ENCODE measurements at places on chromosomes 4 and X.

- no peak for DNase-seq
Observed at GRCh38 chr4:173189117-173189693, 20.6 kb downstream of the GALNT7 start.

- DNase-seq: no peak
Observed at GRCh38 chr4:59058543-59058942, 1948.4 kb upstream of the IGFBP7 start.

DNA sequence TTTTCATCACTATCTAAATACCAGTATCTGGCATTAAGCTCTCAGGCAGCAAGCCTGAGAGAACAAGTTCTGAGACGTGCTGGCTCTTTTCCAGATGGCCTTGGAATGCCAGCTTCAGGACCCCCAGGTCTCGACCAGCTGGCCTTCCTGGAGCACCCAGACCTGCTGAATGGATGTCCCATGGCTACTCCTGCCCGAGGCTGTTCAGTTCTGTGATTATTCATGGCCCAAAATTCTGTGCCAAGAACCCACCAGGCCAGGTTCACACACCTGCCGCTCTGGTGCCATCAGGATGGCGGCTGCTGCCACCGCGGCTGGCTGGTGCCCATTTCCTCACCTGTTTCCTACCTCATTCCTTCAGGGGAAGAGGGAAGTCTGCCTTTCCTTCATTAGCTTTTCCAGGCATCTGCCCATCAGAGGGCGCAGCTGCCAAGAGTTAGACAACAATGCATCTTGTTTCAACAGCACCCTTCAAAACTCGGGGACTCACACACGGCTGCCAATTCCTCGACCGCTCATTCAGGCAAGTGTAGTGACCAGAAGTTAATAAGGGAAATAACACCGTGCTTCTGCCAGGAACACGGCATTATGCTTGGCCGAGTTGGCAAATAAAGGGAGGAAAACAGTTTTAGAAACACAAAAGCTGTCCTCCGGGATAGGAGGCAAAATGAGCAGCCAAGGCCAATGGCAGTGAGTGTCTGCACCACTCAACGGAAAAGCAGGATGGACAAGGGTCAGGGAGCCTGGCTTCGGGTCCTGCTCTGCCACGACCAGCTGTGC, 173.8 kb downstream of the NSUN7 start:
- no peak for DNase-seq

- no peak for DNase-seq
Observed at GRCh38 chrX:110258552-110258951, 59.3 kb downstream of the AMMECR1 start.

GRCh38 chr4:13875181-13875580, 247.7 kb upstream of the BOD1L1 start:
- no peak for DNase-seq

GRCh38 chr4:113588895-113589668, 172.5 kb downstream of the CAMK2D start:
- peak; percentile 10 for DNase-seq

DNA sequence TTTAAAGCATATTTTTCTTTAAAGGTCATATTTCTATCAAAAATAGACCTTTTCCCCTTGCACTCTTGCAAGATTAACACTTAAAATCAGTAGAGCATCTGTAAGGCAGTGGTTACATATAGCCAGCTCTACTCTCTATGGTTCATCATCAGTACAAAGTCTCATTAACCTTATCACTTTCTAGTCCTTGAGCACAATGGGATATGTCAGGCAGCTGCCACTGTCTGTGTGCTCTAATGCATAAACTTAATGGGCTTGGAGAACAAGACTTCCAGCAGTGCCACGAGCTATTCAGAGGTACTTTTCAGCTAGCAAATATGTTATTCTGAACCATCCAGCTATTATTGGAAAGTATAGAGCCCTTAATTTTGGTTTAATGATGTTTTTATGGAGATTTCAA, 393.7 kb downstream of the GASK1B start:
- DNase-seq: no peak

DNA sequence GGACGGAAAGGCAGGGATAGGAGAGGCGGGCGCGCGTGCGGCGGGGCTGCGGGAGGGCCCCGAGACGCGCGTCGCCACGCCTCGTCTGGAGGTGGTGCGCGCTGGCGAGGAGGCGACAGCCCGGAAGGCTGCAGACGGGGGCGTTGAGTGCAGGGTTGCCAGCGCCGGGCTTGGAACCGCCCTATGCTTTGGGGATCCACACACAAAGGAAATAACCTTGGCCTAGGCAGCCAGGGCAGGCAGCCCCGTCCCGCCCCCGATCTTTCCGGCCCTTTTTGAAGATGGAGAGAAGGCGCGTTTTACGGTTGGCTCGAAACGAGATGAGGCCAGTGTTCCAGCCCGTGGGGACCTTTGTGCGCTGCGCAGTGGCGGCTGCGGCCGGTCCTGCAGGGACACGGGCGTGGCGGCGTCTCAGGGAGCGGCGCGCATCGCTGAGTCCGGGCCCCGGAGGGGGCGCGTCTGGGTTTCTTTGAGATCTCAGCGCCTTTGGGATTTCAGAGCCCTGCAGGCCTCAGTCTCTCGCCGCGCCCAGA, 50.8 kb upstream of the TRIM2 start:
- peak; percentile 75 for DNase-seq

- DNase-seq: no peak
Observed at GRCh38 chr4:1041147-1041935, 29.9 kb downstream of the FGFRL1 start.

DNA sequence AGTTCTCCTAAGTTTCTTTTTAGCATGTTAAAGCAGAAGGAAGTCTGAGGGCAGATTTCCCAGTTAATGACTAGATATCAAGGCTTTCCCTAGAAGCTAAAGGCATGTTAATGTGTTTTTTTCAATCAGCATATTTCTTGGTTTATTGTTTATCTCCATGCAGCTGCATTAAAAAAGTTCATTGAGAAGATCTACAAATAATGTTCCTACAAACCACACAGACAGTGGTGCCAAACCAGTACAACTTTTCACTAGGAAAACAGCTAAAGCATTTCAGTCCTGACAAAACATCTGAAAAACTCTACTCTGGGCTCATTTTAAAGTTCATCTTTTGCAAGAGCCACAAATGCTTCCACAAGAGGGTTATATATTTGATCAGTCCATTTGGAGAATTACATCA, 320.0 kb downstream of the ADGRL3 start:
- no peak for DNase-seq

DNA sequence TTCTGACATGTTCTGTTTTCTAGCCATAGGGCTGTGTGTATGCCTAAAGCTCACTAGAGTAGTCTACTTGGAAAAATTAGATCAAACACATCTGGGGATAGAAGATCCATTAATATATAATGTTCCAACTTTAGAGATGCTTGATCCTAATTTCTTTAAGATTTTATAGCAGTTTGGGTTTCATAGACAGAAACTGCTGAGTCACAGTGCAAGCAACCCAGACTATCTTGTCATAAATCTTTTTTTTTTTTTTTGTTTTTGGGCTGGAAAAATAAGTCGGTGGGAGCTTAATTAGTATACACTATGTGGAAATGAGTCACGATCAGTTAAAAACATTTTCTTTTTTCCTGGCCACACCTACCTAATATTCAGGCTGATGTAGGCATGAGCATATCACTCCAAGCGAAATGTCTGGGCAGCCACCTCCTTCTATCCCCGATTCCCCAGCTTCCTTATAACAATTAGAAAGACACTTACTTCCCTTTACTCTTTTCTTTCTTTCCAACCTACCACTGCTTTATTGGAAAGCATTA, 58.2 kb upstream of the CASK start:
- no peak for DNase-seq

DNA sequence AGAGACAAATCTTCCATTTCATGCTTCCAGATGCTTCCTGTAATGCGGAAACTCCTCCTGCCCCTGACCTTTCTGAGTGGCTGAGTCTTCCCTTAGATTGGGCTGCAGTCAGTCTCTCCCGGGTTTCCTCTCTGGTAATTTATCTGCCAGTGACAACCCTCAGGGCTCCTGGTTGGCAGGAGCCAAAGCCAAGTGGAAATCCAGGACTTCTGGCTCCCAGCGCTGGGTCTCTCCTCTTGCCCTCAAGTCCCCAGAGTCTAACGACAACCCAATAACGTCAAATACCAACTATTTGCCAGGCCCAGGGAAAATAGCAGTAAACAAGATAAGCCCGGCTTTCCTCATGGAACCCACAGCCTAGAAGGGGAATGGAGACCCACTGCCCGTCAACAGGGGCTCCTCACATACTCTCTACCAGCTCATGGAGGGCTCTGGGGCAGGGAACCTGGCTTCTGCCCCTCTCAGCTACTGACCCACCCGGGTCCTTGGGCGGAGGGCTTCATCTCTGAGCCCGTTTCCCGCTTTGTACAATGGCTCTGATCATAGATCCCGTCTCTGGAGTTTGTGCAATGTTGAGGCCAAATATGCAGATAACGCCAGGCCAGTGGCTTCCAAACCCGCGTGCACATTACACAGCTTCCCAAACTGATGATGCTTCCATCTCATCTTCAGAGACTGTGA, 1.1 kb upstream of the TBC1D14 start:
- no peak for DNase-seq

DNA sequence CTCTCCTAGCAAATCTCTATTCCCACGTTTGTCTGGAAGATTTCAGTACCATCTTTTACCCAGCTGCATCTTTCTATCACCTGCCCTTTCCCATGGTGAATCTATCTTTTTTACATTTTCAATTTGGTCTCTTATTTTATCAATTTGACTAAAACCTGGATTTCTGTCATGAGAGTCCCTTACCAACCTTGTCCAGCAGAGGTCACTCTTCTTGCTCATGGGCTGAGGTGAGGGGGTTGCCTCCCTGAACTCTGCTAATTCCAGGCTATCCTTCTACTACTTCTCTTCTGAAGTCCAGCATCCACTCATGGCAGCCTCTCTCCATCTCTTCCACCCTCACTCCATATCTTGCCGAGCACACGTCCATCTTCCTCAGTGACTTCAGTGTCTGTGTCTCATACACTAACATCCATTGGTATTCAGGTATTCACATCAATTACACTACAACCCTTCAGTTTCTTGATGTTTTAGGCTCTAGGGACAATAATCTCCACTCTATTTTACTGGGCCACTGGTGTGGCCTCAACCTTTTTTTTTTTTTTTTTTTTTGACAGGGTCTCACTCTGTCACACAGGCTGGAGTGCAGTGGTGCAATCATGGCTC, 17.8 kb upstream of the ZNF827 start:
- DNase-seq: peak; percentile 42

DNA sequence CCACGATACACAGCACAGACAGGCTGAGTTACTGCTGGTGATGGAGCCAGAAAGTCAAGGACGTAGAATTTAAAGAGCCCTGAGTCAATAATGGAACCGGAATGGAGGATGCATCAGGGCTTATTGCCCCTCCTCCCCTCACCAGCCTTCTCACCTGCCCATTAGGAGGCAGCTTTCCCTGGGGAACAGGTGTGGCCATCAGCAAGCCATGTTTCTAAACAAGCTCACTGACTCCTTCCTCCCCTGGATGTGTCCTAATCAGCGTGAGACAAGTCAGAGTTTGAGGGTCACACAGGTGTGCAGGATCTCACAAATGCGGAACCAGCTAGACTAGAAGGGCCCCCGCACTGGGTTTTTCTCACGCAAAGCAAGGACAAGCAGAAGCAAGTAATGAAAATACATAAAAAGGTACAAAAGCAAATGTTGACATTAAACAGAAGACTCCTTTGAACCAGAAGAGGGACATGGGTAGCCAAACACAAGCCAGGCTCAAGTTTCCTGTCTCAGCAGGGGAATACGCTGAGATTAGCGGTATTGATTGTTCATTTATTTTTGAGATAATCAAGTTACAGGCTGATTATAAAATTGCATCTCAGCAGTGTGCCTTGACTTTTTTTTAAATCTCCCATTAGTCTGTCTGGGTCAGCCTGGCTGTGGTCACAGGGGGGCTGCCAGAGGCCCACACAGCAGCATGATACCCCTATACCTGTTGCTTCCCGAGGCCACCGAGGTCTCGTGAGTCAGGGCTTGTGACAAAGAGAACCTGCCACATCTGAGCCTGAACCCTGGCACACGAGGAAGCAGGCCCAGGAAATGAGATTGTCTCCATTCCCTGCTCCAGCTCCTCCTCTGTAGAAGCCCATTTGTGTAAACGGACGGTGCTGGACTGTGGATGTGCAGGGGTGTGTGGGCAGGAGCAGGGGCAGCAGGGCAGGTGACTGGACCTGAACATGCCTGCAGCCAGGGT, 37.4 kb downstream of the CCKAR start:
- DNase-seq: no peak

- DNase-seq: no peak
Observed at GRCh38 chrX:148659481-148659880, 159.1 kb downstream of the AFF2 start.

GRCh38 chrX:123971982-123972381, 10.5 kb downstream of the STAG2 start:
- DNase-seq: no peak

DNA sequence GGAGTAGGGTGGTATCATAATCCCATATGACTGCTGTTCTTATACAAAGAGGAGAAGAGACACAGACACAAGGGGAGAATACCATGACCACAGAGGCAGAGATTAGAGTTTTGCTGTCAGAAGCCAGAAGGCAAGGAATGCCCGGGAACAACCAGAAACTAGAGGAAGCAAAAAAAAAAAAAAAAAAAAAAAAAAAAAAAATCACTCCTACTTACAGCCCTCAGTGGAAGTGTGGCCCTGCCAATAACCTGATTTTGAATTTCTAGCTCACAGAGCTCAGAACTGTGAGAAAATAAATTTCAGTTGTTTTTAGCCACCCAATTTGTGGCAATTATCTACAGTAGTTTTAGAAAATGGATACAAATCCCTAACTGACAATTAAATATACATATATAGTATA, 30.4 kb upstream of the UBE2NL start:
- no peak for DNase-seq

GRCh38 chr4:48065587-48066052, 49.0 kb downstream of the NIPAL1 start:
- peak; percentile 53 for DNase-seq

DNA sequence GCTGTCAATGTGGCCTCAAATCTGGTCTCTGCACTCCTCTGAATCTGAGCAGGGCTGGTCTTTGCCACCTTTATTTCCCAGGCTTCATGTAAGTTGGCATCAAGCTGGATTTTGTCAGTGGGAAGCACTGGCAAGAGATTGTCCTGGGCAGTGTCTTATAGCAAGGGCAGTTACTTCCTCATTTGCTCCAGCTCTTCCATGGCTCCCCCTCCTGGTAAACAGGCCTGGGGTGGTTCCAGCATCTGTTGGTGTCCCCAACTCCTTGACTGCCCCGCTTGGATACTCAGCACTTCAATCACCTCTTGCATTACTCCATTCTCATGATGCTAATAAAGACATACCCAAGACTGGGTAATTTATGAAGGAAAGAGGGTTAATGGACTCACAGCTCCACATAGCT, 15.0 kb upstream of the REST start:
- DNase-seq: no peak

- DNase-seq: peak; percentile 83
Observed at GRCh38 chr4:122658818-122659295, 38.0 kb upstream of the IL21 start.

DNA sequence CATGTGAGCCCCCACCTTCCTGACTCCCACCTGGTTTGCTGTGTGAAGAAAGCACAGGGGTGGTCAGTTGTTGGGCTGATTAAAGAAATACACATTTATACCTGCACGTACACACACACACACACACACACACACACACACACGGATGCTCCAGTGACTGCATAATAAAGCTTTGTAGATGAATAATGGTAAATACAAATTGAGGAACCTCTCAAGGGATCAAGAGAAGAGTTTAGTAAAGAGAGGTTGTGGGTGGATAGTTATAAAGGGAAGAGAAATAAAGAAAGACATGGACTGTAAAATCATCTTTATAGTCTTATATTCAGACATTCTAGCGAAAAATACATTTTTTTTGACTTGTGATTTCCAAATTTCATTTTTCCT, 144.1 kb downstream of the MGST2 start:
- DNase-seq: no peak

- no peak for DNase-seq
Observed at GRCh38 chrX:83077606-83078005, 430.5 kb upstream of the POU3F4 start.

Data from activated CD4-positive, alpha-beta T cell treated with anti-CD3 and anti-CD28 coated beads, Interleukin-2, Interleukin-4, amounts not matched to agents 100 ng/mL and 50 ng/mL, durations not matched to agents 16 hours and 8 hours (primary cell).